ENCODE measurements at places on chromosomes 7 and 10. TPM values are rescaled to one million over a fixed set of nuclear protein-coding genes. Genes with fewer than 3 reads are reported as not detected.

The TMEM229A gene
- total RNA-seq, result not detected

The INSYN2A gene
- not detected for total RNA-seq

The WIPF3 gene
- not detected for total RNA-seq

The NACAD gene
- total RNA-seq, result 0.05 TPM

GRCh38 chr10:11515596-11516430 is 95.6 kb downstream of the USP6NL start:
- DNase-seq, result peak; percentile 69
- peaks cover 17% of the 10 kb centered on the region for H3K4me1 ChIP-seq
- no peak overlapping the region for H3K27ac ChIP-seq
- peaks cover 10% of the 10 kb centered on the region for H3K27me3 ChIP-seq

- H3K27ac ChIP-seq, result no peak overlapping the region
- no peaks in the 10 kb centered on the region for H3K36me3 ChIP-seq
- H3K4me1 ChIP-seq, result no peaks in the 10 kb centered on the region
- peaks cover 2% of the 10 kb centered on the region for H3K27me3 ChIP-seq
- no peak for DNase-seq
Measured at GRCh38 chr7:66016131-66016461, 34.1 kb upstream of the GUSB start.

- no peak overlapping the region for H3K27ac ChIP-seq
- H3K27me3 ChIP-seq, result peaks cover 55% of the 10 kb centered on the region
- H3K4me1 ChIP-seq, result peaks cover 34% of the 10 kb centered on the region
- no peak for DNase-seq
Measured at GRCh38 chr10:11713186-11713743, 28.9 kb upstream of the ECHDC3 start.

GRCh38 chr10:52351914-52352330 is 37.8 kb downstream of the DKK1 start:
- no peaks in the 10 kb centered on the region for H3K4me1 ChIP-seq
- no peaks in the 10 kb centered on the region for H3K27me3 ChIP-seq
- H3K27ac ChIP-seq, result no peak overlapping the region
- no peak overlapping the region for H3K4me3 ChIP-seq
- no peaks in the 10 kb centered on the region for H3K36me3 ChIP-seq

DNA sequence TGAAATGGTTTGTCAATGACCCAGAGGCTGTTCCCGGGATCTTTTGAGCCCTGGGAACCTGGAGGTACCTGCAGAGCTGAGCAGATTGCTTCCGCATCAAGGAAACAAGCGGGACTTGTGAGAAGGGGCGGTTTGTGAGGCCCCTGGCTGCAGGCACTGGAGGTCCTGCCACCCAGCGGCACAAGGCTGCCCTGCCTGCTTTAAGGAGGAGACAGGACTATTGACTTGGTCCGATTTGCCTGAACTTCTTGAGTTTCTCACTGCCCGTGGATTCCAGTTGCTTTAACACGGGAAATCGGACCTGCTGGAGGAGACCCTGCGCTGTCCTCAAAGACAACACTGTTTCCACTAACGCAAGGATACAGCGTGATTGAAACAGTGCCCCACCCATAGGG is 130.1 kb downstream of the DNAJB6 start:
- no peak overlapping the region for H3K4me3 ChIP-seq
- H3K4me1 ChIP-seq, result peaks cover 27% of the 10 kb centered on the region
- peaks cover 6% of the 10 kb centered on the region for H3K36me3 ChIP-seq
- no peak overlapping the region for H3K27ac ChIP-seq
- DNase-seq, result peak; percentile 19

GRCh38 chr10:71880425-71881306 is 29.6 kb upstream of the PSAP start:
- no peaks in the 10 kb centered on the region for H3K36me3 ChIP-seq
- peaks cover 33% of the 10 kb centered on the region for H3K4me1 ChIP-seq
- H3K27me3 ChIP-seq, result peaks cover 7% of the 10 kb centered on the region

- no peak overlapping the region for H3K4me3 ChIP-seq
- H3K36me3 ChIP-seq, result no peaks in the 10 kb centered on the region
- H3K27ac ChIP-seq, result no peak overlapping the region
- no peaks in the 10 kb centered on the region for H3K27me3 ChIP-seq
Measured at GRCh38 chr7:39075210-39075609, 97.5 kb downstream of the POU6F2 start.

GRCh38 chr10:90075995-90076394 is 374.6 kb downstream of the KIF20B start:
- H3K4me1 ChIP-seq, result peaks cover 4% of the 10 kb centered on the region
- H3K27me3 ChIP-seq, result peaks cover 4% of the 10 kb centered on the region
- H3K27ac ChIP-seq, result no peak overlapping the region
- H3K4me3 ChIP-seq, result no peak overlapping the region

DNA sequence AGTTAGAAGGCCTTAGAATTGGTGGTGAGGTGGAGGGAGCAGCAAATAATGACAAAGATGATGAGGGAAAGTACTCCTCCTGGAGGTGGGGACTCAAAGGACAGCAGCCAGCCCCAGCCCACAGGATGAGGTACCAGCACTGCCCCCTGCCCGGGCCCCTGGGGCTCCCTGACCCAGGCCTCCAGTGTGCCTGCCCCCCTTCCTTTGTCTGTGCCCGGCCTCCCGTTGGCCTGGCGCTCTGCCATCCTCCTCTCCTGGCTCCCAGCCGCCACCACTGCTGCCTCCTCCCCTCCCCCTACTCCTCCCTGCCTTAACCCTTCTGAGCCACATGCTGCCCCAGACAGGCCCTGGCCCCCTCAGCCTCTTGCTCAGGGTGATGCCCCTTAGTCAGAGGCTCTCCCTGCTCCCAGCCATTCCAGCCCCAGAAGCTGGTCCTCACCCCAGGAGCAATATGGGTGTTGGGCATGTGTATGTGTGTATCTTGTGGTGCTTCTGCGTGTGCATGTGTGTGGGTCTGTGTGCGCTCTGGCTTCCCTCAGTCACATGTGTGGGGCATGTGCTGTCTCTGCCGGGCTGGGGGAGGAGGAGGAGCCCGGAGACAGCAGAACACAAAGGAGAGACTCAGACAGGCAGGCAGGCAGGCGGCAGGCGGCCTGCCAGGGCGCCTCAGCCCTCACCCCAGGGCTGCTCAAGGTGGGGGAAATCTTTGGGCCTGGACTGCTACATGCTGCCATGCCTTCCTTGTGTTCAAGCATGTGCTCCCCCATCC is 2.6 kb downstream of the LDB1 start:
- H3K27me3 ChIP-seq, result no peaks in the 10 kb centered on the region
- peak overlapping the region; percentile 85 for H3K4me3 ChIP-seq
- H3K27ac ChIP-seq, result peak overlapping the region; percentile 93
- H3K4me1 ChIP-seq, result peaks cover 70% of the 10 kb centered on the region

Data from activated CD8-positive, alpha-beta T cell treated with anti-CD3 and anti-CD28 coated beads, Interleukin-2, amount 10 ng/mL, durations not matched to agents 7 days and 5 days (primary cell).